Activated CD4-positive, CD25-positive, alpha-beta regulatory T cell treated with anti-CD3 and anti-CD28 coated beads, Interleukin-2, amount 50 U/mL, for 24 hours (primary cell): ENCODE measurements at places on chromosomes 4 and X.

DNA sequence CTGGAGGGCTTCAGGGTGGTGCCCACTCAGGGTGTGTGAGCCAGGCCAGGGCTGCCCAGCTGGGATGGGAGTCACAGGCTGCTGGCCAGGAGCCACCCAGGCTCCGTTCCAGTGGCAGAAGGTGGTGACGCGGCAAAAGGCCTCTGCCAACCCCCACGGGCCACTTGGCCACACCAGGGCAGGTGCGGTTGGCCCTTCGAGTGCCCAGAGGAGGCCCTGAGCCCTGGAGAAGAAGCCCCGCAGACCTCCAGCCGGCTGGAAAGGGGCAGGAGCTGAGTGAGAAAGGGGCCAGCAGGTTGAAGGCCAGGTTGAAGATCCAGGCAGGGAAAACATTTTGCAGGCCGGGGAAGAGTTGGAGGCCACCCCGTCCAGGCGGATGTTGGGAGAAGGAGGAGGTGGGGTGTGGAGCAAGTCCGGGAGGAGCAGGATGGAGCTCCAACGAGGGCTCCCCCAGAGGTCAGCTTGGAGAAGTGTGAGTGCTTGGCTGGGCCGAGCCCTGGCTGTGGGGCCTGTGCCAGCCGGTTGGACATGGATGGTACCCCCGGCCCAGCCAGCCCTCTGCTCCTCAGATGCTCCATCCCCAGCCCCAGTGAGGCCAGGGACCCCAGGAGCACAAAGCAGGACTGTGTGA lies 2.8 kb upstream of the CPLX1 start:
- ATAC-seq: no peak

DNA sequence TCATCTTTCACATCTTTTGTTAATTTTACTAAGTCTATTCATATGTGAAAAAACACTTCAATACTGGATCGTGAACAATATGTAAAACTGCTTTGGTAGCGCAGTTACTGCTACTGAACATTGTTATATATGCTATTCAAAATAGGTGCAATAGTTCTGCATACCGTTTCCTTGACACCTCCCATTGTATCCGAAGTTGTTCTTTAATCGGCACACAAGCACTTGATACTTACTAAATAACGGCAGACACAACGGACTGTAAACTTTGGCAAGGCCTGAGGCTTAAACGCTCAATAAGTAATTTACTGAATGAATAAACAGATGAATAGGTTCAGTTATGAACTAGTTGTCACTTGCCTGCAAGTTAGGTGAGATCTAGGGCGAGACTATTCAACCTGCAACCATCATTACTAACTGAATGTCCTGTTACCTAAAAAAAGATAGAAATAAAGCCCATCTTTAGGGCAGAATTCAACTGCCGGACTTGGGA lies 620 bp downstream of the ANAPC10 start:
- no peak for ATAC-seq

GRCh38 chr4:114393295-114394038 lies 205.1 kb upstream of the UGT8 start:
- ATAC-seq: no peak

GRCh38 chr4:4919927-4920326 lies 60.5 kb downstream of the MSX1 start:
- ATAC-seq: no peak

- no peak for ATAC-seq
Observed at GRCh38 chrX:17550011-17550410, 175.0 kb downstream of the NHS start.
